ENCODE measurements at places on chromosomes 16 and 17.
A peak's percentile ranks its signal among the peaks of the same experiment; 100 is the strongest.

DNA sequence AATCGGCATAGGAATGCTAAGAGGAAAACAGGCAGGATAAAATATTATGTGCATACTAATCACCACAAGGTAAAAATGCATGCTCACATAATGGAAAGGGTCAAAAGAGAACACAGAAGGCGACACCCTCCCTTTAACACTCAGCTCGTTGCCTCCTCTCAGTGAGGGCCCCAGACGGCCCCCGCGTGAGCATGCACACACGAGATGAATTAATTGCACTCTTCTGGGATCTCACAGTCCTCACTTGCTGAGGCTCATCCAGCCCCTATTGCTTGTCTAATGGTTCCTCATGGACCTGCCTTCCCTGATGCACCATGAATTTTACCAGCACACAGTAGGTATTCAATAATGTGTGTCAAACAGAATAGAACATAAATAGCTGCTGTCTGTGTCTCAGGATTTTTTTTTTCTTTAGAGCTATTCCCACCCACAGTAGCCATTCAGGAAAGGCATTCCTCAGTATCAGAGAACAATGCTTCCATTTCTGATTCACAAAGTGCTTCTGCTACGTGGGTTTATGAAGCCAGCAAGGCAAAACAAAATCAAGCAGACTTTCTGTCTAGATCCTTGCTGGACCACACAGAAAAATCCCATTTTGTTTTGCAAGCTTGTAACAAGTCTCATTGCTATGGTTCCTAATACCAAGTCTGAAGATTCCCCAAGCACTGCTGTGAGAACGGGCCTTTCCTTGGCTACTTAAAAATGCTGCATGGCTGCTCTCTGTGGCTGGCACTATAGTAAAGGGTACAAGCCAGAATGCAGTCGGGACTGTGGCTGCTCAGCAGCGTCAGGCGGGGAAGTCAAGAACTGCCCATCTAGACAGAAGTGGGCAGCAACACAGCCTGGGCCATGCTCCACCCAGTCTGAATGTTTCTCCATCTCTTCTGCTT, 43.6 kb downstream of the TOM1L2 start:
- no peak for DNase-seq

DNA sequence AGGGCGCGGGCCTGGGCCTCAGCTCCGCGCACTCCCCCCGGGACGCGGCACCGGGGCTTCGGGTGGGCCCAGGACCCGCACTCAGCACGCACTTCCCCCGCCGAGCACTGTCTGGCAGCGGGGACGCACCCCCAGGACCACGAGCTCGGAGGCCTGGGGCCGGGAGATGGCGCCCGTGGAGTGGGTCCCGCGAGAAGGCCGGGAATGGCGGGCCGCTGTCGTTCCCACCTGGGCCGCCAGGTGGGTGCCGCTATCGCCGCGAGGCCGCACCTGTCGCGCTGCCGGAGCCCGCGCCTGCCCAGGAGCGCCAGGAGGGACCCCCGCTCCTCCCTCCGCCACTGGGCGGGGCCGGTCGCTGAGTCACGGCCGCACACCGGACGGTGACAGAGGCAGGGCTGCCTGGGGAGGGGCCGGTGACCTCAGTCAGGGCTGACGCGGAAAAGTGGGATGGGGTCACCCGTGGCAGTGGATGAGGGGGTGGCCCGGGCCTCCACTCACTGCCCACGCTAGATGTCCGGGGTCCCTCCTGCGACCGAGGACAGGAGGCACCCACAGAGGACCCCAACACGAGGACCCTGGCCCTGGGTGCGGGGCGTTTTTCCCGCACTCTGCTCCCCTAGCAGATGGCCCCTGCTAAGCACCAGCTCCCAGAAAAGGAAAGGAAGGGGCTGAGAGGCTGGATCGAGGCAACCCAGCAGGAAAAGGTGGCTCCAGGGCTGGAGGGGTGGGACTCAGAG, 6.9 kb upstream of the ACTG1 start:
- peak; percentile 77 for DNase-seq

- DNase-seq = no peak
Observed at GRCh38 chr17:16973760-16974540, 2.0 kb upstream of the TNFRSF13B start.

DNA sequence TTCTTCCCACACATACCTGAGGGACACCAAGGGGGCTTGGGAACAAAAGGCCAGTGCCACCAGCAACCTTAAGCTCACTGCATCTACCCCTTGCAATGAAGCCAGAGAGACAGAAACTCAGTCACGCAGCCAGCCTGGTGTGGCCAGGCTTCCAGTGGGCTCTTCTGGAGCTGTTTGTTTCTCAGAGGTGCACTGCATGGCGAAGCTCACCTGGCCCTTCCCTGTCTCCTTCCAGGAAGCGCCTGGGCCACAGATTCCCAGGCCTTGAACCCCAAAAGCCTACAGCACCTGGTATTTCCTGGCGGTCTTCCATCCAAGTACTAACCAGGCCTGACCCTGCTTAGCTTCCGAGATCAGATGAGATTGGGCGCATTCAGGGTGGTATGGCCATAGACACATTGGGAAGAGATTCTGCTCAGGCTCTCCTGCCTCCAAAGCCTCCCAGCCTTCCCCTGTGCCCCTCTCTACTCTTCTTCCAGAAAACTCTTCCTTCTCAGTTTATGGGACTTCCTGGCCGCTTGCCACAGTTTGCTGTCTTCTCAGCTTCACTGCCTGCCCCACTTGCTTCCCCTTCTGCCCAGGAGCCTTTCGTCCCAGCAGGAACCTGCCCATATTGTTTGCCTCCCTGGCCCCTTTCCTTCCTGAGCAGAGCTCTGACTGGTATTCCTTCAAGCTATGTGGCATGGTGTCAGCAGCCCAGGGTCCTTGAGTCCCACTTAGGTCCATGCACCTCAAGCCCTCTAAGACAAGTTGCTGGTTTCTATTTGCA, 1.6 kb downstream of the CISD3 start:
- no peak for DNase-seq

GRCh38 chr16:75106351-75107274, 10.0 kb downstream of the LDHD start:
- no peak for DNase-seq

GRCh38 chr17:16986391-16986790, 14.5 kb upstream of the TNFRSF13B start:
- no peak for DNase-seq

GRCh38 chr17:9470171-9470570, 105.4 kb downstream of the STX8 start:
- DNase-seq = no peak

- DNase-seq = no peak
Observed at GRCh38 chr16:14334366-14335080, 263.4 kb downstream of the MRTFB start.

DNA sequence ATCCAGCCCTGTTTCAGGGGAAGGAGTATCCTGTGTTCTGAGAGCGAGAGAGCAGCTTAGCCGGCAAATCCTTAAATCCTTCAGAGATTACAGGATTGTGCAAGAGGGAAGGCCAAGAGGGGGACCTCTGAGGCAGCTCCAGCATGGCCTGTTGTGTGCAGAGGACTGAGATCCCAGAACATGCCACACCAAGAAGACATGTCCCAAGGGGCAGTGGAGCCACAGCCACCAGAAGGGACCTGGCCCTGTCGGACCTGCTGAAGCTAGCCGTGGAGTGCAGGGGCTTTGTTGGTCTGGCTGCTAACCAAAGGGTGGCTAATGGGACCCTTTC, 1.6 kb upstream of the MRC2 start:
- no peak for DNase-seq

DNA sequence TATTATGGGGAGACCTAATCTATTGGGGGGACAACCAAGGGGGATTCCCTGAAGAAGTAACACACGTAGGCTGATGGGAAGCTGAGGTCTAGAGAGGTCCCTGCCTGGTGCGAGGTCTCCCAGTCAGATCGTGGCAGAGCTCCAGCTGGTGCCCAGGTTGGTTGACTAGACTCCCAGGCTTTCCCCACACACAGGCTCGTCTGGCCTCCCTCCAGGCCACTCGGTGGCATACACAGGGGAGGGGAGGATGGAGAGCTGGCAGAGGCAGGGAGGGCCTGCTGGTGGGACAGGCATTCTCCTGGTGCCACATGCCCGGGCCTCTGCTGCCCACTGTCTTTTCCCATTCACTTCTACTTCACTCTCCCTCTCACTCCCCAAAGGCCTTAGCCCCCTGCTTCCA, 8.5 kb upstream of the SOCS3 start:
- DNase-seq = no peak

DNA sequence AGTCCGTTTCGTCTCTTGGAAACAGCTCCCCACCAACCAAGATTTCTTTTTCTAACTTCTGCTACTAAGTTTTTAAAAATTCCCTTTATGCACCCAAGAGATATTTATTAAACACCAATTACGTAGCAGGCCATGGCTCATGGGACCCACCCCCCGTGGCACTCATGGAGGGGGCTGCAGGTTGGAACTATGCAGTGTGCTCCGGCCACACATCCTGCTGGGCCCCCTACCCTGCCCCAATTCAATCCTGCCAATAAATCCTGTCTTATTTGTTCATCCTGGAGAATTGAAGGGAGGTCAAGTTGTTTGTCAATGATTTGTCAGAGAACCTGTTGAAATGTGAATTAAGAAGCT, 48.2 kb downstream of the IL21R start:
- no peak for DNase-seq

GRCh38 chr16:11585460-11586377, 1.0 kb downstream of the LITAF start:
- peak; percentile 38 for DNase-seq

GRCh38 chr16:64983963-64984362, 137.9 kb downstream of the CDH11 start:
- no peak for DNase-seq

DNA sequence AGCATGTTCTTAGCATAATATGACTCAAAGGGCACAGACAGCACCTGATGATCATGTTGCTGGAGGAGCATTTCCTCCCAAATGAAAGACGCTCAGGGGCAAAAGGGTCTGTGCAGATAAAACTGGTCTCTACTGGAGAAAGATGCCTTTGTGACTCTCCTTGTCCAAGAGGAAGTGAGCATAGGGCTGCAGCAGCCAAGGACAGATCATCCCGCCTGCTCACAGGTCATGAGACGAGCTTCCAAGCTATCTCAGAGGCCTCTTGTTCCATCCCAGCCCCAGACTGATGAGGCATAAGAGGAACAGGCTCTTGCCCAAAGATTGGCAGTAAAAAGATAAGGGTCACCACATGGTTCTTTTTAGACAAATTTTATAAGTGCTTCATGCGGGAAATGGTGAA, 141.8 kb downstream of the KATNIP start:
- DNase-seq = no peak

Measured in stimulated activated CD4-positive, alpha-beta T cell treated with anti-CD3 and anti-CD28 coated beads, Interleukin-15, amount 100 ng/mL, for 24 hours (primary cell).